ENCODE measurements at places on chromosomes 7 and 10. TPM values are rescaled to one million over a fixed set of nuclear protein-coding genes. Genes with fewer than 3 reads are reported as not detected.

Gene CD36
- not detected for total RNA-seq

Gene FAM221A
- 0.34 TPM for total RNA-seq

Gene FBXL13
- 0.38 TPM for total RNA-seq

Gene KMT2C
- 6.1 TPM for total RNA-seq

Gene SFRP5
- total RNA-seq = 3.3 TPM

Gene BHLHA15
- 0.39 TPM for total RNA-seq

Gene GPAM
- 7.7 TPM for total RNA-seq

Gene C10orf67
- total RNA-seq = 0.09 TPM

Gene NPSR1
- not detected for total RNA-seq
